Kidney epithelial cell (primary cell): ENCODE measurements at places on chromosomes 12 and 14. TPM values are rescaled to one million over a fixed set of nuclear protein-coding genes. Genes with fewer than 3 reads are reported as not detected.

KRT72 gene
- not detected in 2 replicates for total RNA-seq

NELL2 gene
- 3.5 and 9.7 TPM in 2 replicates for total RNA-seq

NYNRIN gene
- total RNA-seq = 6.0 and 6.3 TPM in 2 replicates

CCDC196 gene
- total RNA-seq = not detected in 2 replicates

DPY19L2 gene
- total RNA-seq = 5.8 and 6.7 TPM in 2 replicates

RAD51AP1 gene
- total RNA-seq = 8.7 and 9.3 TPM in 2 replicates

TAS2R9 gene
- not detected in 2 replicates for total RNA-seq

ANGEL1 gene
- 7.1 and 15.3 TPM in 2 replicates for total RNA-seq

VWF gene
- total RNA-seq = 0.42 and 1.5 TPM in 2 replicates

A2M gene
- 1.6 and 5.1 TPM in 2 replicates for total RNA-seq

DIO3 gene
- total RNA-seq = 0.13 and 0.27 TPM in 2 replicates

FAM186B gene
- total RNA-seq = 0.14 and 0.21 TPM in 2 replicates

FAM161B gene
- total RNA-seq = 4.8 and 5.5 TPM in 2 replicates

PAPLN gene
- 23.3 and 31.9 TPM in 2 replicates for total RNA-seq

IL26 gene
- total RNA-seq = not detected in 2 replicates

SLC8B1 gene
- total RNA-seq = 40.2 and 41.1 TPM in 2 replicates

ADAMTS20 gene
- total RNA-seq = 0.33 TPM in 1 of 2 replicates, not detected in the other

LBHD2 gene
- total RNA-seq = not detected in 2 replicates

RFLNA gene
- total RNA-seq = 0.48 and 0.54 TPM in 2 replicates

GSG1 gene
- total RNA-seq = not detected in 2 replicates

SDR9C7 gene
- not detected in 2 replicates for total RNA-seq

GMFB gene
- 55.1 and 71.9 TPM in 2 replicates for total RNA-seq

CABP1 gene
- not detected in 2 replicates for total RNA-seq

ADAM21 gene
- total RNA-seq = 0.08 and 0.34 TPM in 2 replicates

TAS2R31 gene
- total RNA-seq = 0.84 and 2.6 TPM in 2 replicates

LIN7A gene
- 0.79 and 1.3 TPM in 2 replicates for total RNA-seq

RTL1 gene
- 1.1 and 1.2 TPM in 2 replicates for total RNA-seq

HCAR1 gene
- 0.62 and 0.79 TPM in 2 replicates for total RNA-seq

GALNT8 gene
- total RNA-seq = 0.55 and 1.4 TPM in 2 replicates

PDZRN4 gene
- 0.07 TPM in 1 of 2 replicates, not detected in the other for total RNA-seq

RPGRIP1 gene
- not detected in 2 replicates for total RNA-seq

ARHGEF25 gene
- 2.3 and 2.4 TPM in 2 replicates for total RNA-seq

SMIM41 gene
- total RNA-seq = 0.34 TPM in 1 of 2 replicates, not detected in the other

INSM2 gene
- total RNA-seq = not detected in 2 replicates

SALL2 gene
- total RNA-seq = 14.2 and 17.1 TPM in 2 replicates

FOXN4 gene
- total RNA-seq = not detected in 2 replicates

SOAT2 gene
- total RNA-seq = 0.07 TPM in 1 of 2 replicates, not detected in the other

CACNA2D4 gene
- total RNA-seq = 0.58 and 3.2 TPM in 2 replicates

ACOT2 gene
- total RNA-seq = 19.2 and 26.2 TPM in 2 replicates

CRIP2 gene
- total RNA-seq = 101 and 128 TPM in 2 replicates

SLC38A4 gene
- not detected in 2 replicates for total RNA-seq

ISCA2 gene
- total RNA-seq = 12.1 and 16.7 TPM in 2 replicates

CKAP4 gene
- 112 and 115 TPM in 2 replicates for total RNA-seq

ANKRD33 gene
- total RNA-seq = not detected in 2 replicates
